Inflammatory macrophage treated with lipopolysaccharide for 1 hour (primary cell): ENCODE measurements at places on chromosomes 3 and 15.

DNA sequence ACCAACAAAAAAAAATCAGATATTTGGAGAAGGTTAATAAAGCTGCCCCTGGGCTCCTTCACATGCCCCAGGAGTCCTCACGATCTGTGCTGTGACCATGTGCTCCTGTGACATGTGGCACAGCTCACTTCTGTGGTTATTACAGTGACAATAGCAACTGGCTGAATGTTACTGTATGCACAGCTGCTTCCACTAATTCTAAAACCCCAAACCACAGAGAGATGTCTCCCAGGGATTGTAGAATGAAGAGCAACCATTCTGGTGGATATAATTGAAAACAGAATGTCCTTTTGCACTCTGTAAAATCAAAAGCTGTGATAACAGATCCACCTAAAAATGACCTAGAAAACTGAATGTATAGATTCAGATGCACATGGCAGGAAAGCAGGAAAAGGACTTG is 489.2 kb upstream of the CNTN4 start:
- DNase-seq: no peak

DNA sequence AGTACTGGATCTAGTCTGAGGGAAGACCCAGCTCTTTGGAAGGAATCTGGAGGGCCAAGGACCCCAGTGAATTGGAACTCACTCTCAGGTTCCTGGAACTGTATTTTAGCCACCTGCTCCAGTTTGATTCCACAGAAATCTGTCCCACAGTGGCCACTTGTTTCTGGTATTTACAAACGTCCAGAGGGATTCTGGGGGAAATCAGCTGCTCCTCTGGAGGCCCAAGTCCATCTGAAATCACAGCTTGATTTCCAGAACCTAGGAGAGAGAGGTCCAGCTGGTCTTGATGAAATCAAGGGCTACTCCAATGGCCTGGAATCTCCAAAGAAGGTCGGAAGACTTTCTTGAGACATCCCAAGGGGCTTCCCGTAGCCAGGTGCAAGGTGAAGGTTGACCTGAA is 132.3 kb upstream of the UMPS start:
- no peak for DNase-seq

DNA sequence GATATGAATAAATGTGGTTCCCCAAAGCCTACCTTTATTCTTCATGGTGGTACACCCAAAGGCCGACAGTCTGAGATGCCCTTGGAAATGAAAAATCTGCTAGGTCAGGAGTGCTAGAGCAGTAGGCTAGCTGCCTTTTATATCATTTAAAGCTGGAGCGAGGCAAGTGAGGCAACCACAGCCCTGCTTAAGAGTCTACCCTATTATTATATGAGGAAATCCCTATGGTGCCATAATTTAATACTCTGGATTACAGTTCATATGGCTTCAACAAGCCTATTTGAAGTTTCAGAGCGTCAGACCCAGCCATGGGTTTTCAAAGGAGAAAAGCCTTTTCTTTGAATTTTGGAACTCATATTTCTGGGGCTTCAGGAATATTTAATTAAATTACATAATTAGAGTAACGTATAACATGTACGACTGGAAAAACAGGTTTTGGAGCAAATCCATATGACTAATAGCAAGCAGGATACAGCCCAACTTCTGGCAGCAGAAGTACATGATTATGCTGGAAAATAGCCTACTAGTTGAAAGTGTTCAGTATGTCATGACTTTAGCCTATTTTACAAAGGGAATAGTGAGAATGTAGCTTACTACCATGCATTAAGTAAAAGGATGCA is 18.0 kb upstream of the SLTM start:
- no peak for DNase-seq

GRCh38 chr3:129213238-129213637 is 29.5 kb upstream of the CNBP start:
- DNase-seq: no peak

- no peak for DNase-seq
Observed at GRCh38 chr3:58519668-58520402, 17.2 kb downstream of the ACOX2 start.

- DNase-seq: no peak
Observed at GRCh38 chr3:169848741-169849140, 21.0 kb downstream of the LRRC31 start.

DNA sequence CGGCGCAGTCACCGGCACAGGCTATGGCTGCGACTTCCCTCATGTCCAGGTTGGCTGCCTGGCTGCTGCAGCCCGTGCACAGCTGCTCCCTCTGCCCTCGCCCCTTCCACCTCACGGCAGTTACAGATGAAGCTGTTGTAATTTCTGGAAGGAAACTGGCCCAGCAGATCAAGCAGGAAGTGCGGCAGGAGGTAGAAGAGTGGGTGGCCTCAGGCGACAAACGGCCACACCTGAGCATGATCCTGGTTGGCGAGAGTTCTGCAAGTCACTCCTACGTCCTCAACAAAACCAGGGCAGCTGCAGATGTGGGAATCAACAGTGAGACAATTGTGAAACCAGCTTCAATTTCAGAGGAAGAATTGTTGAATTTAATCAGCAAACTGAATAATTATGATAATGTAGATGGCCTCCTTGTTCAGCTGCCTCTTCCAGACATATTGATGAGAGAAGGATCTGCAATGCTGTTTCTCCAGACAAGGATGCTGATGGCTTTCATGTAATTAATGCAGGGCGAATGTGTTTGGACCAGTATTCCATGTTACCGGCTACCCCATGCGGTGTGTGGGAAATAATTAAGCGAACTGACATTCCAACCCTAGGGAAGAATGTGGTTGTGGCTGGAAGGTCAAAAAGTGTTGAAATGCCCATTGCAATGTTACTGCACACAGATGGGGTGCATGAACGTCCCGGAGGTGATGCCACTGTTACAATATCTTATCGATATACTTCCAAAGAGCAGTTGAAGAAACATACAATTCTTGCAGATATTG is 13.2 kb upstream of the GNB4 start:
- no peak for DNase-seq

DNA sequence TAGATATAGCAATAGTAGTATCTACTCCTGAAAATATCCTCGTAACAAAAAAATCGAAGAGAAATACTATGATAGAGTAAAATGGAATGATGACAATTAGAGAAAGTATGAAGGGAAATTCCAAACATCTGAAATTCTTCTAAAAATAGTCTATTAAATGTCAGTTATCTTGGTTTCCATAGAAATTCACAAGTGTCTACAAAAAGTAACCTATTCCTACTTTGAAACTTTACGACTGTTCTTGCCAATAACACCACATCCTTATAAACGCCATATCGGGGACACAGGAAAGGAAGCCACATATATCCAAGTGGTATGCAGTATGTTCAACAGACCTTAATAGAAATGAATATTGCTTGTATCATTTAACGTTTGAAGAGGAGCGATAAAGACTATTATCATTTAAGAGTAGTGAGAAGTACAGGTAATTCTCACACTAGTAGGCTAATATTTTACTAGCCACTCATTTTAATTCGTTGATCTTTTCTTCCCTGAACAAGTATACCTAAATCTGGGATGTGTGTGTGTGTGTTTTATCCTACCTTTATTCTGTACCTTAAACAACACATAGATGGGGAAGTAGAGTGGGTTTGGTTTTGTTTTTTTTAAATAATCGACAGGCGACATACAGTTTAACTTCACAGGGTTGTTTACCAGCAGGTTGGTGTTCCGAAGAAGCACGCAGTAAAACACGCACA is 1.2 kb downstream of the GPR176 start:
- no peak for DNase-seq

DNA sequence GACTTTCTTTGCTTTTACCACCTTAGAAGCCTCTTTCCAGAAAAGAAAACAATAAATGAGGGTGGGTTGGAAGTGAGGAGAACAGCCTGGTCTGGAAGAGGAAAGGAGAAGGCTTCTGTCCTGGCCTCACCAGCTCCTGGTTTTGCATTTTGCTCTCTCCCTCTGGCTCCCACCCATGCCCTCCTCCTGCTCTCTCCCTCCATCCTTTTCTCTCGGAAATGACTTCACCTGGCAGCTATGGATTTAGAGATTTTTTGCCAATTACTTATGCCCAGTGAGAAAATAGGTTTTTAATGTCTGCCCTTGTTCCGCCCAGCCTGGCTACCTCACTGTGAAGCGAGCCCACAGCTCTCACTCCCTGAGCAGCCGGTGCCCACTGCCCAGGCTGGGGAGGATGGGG is 77.9 kb upstream of the NTRK3 start:
- DNase-seq: no peak

- no peak for DNase-seq
Observed at GRCh38 chr15:83919978-83920510, 266.1 kb downstream of the ADAMTSL3 start.
